Cerebellum (tissue), 4 donors: ENCODE measurements at places on chromosomes 1 and 21. TPM values are rescaled to one million over a fixed set of nuclear protein-coding genes. Genes with fewer than 3 reads are reported as not detected.

CCDC24 gene
- 5.2 TPM for total RNA-seq

CD53 gene
- total RNA-seq = 8.4 TPM

CFHR3 gene
- not detected for total RNA-seq

ANKRD35 gene
- 0.73 TPM for total RNA-seq

AIRE gene
- 0.09 TPM for total RNA-seq

TMEM125 gene
- 1.3 TPM for total RNA-seq

KCNJ15 gene
- total RNA-seq = not detected

IFNLR1 gene
- 0.54 TPM for total RNA-seq

DNA sequence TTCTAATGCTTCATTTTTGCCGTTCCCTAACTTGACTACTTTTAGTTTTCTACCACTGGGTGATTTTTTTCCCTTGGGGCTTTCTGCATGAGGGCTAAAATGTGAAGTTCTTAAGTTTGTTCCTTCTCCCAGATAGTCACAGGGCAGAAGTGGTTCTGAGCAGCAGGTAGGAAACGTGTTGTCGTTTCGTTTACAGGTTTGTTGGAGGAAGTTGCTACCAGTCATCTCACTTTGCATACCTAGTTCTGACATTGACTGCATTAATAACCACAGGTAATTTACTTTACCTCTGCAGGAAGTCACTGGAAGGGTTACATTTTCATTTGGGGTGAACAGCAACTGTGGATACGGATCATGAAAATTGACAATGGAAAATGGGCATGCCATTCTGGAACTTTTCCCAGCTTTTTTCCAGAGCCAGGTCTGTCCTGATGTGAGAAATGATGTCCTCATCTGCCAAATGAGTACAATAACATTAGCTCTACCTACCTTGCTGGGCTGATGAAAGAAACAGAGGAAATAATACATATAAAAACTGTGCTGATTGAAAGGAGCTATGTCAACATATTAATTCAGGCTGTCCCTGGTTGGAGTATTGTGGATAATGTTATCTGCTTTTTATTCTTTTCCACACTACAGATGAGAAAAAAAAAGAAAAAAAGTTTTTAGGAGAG is 94.2 kb downstream of the DISC1 start:
- no peak for DNase-seq

DNA sequence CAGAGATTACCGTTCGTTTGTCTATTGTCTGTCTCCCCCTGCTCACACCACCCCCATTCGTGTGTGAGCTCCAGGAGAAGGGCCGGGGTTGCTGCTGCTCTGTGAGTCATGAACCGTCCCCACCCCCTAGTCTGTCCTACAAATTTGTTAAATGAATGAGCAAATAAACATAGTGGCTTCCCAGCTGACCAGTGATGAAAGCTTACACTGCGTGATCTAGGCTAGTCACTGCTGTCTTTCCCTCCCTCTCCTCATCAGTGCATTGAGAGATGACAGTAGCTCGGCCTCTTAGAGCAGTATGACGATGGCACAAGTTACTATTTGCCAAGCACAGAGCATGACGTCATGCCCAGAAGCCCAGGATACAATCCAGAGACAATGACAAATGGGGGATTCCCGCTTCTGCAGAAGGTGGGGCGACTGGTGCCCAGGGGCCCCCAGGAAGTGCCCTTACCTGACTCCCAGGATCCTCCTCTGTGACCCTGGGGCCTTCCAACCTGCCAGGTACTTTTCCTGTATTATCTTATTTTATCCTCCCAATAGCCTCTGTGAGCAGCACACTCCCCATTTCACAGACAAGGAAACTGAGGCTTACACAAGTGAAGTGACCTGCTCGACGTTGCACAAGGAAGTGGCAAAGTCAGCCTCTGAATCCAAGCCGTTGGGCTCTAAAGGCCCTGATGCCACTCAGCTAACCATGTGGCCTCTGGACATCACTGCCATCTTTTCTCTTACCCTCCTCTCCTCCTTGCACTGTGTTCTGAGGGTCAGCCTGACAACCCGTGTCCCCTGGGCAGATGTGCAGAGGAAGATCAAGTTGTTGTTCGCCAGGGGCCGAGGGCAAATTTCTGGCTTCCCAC is 8.6 kb upstream of the EPHA2 start:
- DNase-seq = no peak

DNA sequence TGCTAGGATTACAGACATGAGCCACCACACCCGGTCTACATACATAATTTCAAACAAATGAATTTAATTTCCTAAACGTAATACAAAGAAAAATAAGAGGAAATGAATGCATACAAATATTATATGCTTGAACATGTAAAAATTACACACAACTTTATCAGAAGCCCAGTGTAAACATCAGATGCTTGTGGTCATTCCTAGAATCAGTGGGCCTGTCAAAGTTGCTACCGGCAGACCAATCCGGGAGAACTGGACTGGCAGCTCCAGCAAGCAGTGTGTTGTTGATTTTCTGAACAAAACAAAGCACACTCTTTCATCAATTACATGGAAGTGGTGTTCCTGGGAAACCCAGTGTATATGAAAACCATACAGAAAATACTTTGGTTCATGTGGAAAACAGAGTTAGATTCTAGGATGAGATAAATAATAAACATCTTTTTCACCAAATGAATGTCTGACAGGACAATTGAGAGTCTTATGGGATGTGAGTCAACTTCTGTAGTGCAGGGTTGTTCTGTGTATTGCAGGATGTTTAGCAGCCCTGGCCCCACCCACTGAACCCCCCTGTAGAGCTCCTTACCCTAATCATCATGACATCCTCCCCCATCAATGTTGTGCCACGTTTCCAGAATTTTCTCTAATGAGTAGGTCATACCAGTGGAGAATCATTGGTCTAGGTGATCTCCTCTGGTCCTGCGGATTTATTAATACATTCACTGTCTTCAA is 33.8 kb downstream of the MFSD2A start:
- no peak for DNase-seq

- DNase-seq = no peak
These were observed 24.8 kb downstream of the NIPAL3 start for GRCh38 chr1:24440436-24440835.

- DNase-seq = no peak
These were observed 607.7 kb downstream of the KIF26B start for GRCh38 chr1:245762396-245762910.

DNA sequence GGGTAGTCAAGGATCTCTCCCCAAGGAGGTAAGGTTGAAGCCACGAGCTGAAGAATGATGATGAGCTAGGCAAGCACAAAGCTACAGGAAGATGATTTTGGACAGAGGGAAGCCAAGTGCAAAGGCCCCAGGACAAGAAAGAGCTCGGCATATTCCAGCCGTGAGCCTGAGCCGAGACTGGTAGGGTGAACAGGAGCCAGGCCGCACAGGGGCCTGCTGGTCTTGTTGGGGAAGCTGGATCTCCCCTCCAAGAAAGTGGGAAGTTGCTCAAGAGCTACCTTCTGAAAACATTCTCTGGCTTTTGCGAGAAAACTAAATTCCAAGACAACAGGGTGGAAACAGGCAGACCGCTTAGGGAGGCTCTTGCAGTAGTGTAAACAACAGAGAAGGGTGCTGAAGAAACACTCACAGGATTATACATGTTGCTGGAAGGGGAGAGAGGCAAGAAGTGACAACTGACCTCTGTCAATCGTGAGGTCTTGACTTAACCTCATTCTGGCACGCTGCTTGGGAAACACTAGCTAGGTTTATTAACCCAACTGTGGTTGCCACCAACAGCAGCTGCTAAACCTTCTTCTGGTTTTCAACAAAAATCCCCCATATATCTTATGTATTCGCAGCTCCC is 625.2 kb downstream of the SMYD3 start:
- DNase-seq = no peak

- DNase-seq = no peak
These were observed 480.9 kb upstream of the ZRANB2 start for GRCh38 chr1:71561729-71562128.

GRCh38 chr1:237760951-237761350 is 129.8 kb downstream of the ZP4 start:
- DNase-seq = no peak

DNA sequence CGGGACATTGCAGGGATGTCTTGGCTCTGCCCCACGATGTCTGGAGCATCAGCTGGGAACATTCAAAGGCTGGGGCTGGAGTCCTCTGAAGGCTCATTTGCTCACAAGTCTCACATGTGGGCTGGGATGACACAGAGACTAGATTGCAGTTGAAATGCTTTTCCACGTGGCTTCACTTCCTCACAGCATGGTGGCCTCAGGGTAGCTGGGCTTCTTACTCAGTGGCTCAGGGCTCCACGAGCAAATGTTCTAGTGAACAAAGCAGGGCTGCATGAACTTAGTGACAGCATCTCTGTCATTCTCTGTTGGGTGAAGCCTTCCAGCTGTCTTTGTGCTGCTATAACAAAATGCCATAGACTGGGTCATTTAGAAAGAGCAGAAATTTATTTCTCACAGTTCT is 247.0 kb upstream of the POU3F1 start:
- DNase-seq = no peak

GRCh38 chr1:162475539-162476185 is 22.0 kb upstream of the UHMK1 start:
- DNase-seq = no peak

- no peak for DNase-seq
These were observed 250.0 kb downstream of the FAF1 start for GRCh38 chr1:50710099-50710498.

DNA sequence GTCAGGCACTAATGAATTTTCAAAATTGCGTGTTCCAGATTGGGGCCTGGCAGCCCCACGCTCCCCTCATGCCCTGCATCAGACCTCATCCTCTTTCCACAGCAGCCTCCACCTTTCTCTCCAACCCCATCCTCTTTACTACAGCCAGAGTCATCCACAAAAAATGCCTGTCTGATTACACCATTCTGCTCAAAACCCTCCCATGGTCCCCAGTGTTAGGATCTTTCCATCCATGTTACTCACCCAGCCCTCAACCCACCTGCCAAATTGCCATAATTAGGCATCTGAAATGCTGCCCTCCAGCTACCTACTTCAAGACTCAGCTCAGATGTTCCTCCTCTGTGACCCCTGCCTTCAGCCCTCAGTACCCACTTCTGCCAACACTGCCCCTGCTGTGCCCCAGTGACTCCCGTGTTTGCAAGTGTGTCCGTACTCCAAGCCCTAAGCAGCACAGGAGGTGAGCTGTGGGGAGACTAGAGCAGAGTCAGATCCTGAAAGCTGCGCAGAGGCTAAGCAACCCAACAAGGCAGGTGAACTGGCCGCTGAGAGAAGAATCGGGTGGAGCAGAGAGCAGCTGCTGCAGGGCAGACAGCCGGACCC is 715 bp upstream of the ARTN start:
- no peak for DNase-seq

- DNase-seq = peak; percentile 6
These were observed 820 bp upstream of the TTF2 start for GRCh38 chr1:117059334-117059677.

- no peak for DNase-seq
These were observed 154.8 kb downstream of the BACH1 start for GRCh38 chr21:29453511-29453910.

- DNase-seq = no peak
These were observed 14.9 kb upstream of the HMGCS2 start for GRCh38 chr1:119783354-119784185.

DNA sequence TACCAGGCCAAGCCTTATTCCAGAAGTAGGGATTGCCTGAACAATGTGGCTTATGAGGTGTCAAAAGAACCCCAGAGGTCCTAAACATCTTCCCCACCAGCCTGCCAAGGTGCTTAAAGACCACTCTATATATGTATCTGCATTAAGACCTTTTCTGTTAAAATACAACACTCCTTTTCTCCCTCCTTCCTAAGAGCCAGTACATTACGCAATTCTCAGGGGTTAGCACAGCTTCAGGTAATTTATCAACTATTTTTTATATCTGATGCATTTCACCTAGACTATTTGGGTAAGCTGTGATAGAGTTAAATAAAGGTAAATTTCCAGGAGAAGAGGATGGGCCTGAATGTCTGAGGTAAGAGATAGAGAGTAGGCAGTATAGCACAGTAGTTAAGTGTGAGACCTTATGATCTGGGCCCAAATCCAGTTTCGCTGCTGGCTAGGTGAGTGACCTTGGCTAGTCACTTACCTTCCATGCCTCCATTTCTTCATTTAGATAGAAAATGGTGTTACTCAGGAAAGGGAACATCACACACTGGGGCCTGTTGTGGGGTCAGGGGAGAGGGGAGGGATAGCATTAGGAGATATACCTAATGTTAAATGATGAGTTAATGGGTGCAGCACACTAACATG is 5.1 kb upstream of the CCN1 start:
- no peak for DNase-seq

DNA sequence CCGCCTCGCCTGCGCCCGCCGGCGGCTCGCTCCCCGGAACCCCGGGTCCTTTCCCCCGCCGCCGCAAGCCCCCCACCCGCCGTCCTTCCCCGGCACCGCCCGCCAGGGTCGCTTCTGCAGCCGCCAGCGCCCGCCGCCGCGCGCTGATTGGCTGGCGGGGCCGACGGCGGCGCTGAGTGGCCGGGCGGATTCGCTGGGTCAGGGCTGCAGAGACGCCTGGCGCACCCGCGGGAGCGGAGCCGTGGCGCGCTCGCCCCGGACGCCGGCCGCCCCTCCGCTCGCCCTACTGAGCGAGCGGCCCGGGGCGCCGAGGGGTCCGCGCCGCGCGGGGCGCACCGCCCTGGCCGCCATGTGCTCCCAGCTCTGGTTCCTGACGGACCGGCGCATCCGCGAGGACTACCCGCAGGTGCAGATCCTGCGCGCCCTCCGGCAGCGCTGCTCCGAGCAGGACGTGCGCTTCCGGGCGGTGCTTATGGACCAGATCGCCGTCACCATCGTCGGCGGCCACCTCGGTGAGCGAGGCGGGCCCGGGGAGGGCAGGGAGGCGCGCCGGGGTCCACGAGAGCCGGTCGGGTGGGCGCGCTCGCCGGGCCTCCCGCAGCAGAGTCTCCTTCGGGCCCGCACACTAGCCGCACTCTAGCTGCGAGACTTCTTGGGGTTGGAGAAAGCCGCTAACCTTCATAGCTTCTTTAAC is at the start of gene RIMKLA:
RIMKLA (plus strand) TSS at position 207 of the 694 bp plus-strand sequence; CDS start at position 350, 143 bp downstream.
- peak; percentile 93 for DNase-seq

GRCh38 chr1:103087256-103087655 is 21.1 kb downstream of the COL11A1 start:
- no peak for DNase-seq

DNA sequence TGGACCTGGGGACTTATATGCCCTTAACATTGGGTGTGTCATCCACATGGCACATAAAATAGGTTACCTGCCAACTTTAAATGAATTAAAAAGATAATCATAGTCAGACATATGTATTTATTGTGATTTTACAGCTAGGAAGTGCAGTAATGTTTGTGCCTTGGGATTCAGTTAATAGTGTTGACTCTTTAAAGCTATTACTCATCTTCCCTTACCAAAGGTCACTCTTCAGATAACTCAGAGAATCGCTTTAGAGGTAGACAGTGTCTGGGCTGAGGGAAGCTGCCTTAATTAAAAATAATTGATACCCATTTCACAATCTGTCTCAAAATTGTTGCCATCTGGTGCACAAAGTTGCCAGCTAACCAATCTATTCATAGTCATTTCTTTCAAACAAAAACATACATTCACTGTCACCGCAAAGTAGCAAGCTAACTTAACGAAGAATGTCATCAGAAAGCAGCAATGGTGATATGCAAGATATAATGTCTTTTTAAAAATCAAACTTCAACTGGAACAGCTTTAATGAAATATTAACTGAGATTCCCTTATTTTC is 3.0 kb upstream of the KRTAP15-1 start:
- DNase-seq = no peak

- no peak for DNase-seq
These were observed 424.8 kb upstream of the PLXNA2 start for GRCh38 chr1:208668991-208669390.

- no peak for DNase-seq
These were observed 16.6 kb downstream of the SERINC2 start for GRCh38 chr1:31429583-31429982.

GRCh38 chr1:245693941-245694752 is 539.4 kb downstream of the KIF26B start:
- DNase-seq = no peak
